ENCODE measurements at places on chromosomes 12 and 14.

DNA sequence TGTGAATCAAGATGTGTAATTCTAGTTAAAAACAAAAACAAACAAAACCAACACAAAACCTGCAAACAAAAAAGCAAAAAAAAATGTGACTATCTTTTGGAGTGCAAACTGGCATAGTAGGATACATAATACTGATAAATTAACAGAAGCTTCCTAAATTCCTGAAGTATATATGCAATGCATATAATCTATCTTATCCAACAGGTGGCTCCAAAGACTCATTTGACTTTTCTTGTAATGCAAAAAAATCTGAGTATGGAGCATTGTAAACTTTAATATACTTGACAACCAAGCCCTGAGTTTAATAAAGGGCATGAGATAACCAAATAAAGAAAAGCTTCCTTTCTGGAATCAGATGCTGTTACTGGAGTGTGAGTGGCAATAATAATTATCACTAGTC lies 1003.6 kb downstream of the FSCB start:
- no peak for DNase-seq

DNA sequence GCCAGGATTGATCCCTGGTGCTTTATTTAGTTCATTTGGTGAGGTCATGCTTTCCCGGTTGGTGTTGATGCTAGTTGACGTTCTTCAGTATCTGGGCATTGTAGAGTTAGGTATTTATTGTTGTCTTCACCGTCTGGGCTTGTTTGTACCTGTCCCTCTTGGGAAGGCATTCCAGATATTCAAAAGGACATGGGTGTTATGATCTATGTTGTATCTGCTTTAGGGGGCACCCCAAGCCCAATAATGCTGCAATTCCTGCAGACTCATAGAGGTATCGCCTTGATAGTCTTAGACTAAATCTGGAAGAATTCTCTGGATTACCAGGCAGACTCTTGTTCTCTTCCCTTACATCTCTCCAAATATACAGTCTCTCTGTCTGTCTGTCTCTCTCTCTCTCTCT lies 42.1 kb downstream of the AK7 start:
- DNase-seq: no peak

GRCh38 chr12:110687396-110688169 lies 1.3 kb downstream of the HVCN1 start:
- no peak for DNase-seq

- DNase-seq: no peak
These were observed 11.8 kb downstream of the BAG5 start for GRCh38 chr14:103550451-103551337.

- no peak for DNase-seq
These were observed 127.7 kb downstream of the SNAPC1 start for GRCh38 chr14:61889914-61890351.

GRCh38 chr12:62983594-62983993 lies 48.6 kb upstream of the PPM1H start:
- DNase-seq: no peak

DNA sequence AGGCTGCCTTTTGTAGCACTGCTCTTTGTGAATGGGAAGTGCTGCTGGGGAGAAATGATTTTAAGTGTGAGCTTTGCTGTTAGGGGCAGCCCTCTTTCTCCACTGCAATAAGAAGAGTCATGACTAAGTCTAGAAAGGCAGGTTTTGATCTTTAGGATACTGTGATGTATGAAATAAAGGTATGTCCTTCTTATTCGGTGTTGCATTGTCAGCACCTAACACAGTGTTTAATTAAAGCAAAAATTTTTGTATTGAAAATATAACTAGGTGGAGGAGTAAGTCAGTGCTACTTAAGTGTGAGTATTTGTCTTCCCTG lies 81.5 kb downstream of the ETV6 start:
- no peak for DNase-seq

DNA sequence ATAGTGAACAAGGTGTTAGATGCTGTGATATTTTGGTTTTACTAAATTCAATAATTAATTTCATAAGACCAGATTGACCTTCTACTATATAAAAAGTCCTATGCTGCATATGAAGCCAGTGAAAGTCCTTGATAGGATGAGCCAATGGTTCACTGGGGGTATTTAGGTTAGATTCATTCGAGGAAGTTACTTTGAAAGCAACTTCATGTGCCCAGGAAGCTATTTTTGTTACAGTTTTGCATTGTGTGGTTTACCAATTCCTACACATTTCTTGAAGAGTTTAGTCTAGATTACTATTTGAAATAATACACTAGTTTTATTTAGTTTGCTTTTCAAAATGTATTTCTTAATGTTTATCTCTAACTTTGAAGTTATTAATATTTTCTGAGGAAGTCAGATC lies 58.5 kb upstream of the RMST start:
- DNase-seq: no peak
